ENCODE measurements at places on chromosomes 1 and 21.
A peak's percentile ranks its signal among the peaks of the same experiment; 100 is the strongest.

GRCh38 chr1:204931768-204932572 is 61.3 kb downstream of the NFASC start:
- DNase-seq: no peak

- no peak for DNase-seq
These were observed 132.7 kb upstream of the SERTAD4 start for GRCh38 chr1:210099921-210100320.

- DNase-seq: no peak
These were observed 51.8 kb upstream of the SYT14 start for GRCh38 chr1:209886219-209886536.

GRCh38 chr1:226641671-226642231 is 93.2 kb downstream of the STUM start:
- DNase-seq: no peak

DNA sequence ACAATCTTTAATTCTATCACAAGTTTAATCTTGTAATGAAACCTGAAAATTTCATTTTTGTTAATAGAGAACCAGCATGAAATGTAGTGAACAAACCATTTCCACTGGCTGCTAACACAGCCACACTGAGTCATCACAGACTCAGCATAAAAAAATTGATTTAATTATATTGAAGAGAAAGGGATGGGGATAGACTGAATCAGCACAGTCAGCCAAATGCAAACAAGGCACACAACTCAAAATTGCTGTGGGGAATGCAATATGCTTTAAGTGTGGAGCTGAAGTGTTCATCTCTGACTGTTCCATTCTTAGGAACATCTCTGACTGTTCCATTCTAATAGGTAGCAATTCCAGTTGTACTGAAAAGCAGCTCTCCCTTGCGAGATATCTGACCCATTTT is 299.8 kb downstream of the MRPL39 start:
- no peak for DNase-seq

DNA sequence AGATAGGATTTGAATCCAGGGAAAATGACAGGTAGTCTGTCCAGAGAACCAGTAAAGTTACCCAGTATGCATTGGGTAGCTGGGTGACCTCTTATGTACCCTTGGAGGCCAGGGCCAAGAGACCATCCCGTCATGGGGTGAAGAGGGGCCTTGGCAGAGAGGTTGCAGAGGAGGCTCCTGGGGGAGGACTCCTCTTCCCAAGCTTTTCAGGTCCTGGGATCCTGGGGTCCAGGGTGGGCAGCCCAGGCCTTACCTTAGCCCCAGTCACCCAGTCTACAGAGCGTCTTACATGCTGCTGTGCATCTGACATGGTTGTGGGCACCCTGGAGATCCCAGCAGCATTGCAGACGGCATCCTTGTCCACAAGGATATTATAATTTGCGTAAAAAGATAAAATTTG is 14.0 kb downstream of the PMF1 start:
- DNase-seq: no peak

DNA sequence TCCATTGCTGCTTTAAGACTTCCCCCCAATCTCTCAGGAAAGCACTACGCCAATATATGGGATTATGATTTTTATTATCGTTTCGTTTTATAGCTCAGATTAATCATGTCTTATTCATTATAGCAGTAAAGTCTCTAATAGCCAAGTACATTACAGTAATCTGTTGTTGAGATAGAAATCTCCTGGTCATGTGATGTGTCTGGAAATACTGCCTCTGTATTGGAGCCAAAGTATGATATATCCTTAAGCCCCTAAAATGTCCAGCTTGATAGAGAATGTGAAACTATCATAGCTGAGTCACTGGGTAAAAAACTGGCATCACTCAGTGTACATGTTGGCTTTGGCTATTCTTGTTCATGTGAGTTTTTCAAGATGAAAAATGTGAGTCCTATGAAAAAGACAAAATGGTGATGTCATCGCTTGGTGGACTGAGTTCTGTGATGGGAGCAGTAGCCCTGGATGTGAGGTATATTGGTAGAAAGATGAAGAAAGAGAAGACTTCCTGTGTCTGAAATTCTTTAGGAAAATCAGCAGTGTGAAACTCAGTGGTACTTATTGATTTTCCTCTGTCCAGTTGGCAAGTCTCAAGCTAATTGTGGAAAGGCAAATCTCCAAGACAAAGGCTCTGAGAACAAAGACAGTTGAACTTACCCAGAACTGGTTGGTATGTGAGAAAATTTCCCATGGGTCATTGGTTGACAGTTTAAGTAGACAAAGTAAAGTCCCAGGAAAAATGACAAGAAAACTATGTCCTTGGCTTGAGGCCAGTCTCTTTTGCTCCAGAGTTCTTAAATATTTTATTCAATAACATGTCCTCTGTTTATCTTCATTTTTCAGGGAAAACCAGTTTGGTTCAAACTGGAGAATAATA is 76.2 kb downstream of the BRINP2 start:
- no peak for DNase-seq

DNA sequence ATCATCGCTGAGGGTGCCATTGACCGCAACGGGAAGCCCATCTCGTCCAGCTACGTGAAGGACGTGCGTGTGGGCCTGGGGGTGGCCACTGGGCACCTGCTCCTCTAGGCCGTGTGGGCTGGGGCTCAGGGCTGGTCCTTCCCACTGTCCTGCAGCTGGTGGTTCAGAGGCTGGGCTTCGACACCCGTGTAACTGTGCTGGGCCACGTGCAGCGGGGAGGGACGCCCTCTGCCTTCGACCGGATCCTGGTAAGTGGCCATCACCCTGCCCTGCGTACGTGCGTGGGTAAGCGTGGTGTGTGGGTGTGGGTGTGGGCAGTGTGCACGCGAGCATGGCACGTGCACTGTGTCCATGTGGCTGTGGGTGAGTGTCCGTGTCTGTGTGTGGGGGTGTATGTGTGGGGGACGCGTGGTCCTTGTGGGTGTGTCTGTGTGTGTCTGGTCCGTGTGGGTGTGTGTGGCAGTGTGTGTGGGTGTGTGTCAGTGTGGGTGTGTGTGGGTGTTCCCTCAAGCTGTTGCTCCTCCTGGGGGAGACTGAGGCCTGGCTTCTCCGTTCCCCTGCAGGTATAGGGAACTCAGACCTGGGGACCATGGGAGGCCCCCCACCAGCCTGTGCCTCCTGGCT is 16.5 kb downstream of the PFKL start:
- DNase-seq: no peak

DNA sequence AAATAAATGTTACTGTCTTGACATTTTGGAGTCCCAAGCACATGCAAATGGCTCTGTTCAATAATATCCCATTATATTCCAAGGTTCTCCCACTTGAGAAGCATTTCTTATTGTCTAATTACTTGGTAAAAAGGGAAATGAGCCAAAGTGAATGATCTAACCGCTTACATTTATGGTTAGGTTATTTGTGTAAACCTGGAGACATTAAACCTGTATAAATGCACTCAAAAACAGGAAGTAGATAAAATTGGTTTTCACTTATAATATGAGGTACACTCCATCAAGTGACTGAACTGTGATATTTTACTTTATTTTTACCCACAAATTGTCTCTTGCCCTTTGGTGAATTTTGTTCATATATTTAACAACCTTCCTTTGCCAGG is 26.8 kb downstream of the KIF1B start:
- no peak for DNase-seq

- DNase-seq: no peak
These were observed 642 bp downstream of the MLLT11 start for GRCh38 chr1:151060657-151061421.

DNA sequence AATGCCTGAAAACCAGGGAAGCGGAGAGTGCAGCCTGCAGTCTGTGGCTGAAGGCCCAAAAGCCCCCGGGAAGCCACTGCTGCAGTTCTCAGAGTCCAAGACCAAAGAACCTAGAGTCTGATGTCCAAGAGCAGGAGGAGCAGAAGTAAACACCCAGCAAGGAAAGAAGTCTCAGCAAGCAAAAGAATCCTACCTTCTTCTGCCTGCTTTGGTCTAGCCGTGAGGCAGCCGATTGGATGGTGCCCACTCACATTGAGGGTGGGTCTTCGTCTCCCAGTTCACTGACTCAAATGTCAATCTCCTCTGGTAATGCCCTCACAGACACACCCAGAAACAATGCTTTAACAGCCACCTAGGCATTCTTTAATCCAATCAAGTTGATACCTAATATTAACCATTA is 217.5 kb downstream of the PLA2G4A start:
- DNase-seq: no peak

DNA sequence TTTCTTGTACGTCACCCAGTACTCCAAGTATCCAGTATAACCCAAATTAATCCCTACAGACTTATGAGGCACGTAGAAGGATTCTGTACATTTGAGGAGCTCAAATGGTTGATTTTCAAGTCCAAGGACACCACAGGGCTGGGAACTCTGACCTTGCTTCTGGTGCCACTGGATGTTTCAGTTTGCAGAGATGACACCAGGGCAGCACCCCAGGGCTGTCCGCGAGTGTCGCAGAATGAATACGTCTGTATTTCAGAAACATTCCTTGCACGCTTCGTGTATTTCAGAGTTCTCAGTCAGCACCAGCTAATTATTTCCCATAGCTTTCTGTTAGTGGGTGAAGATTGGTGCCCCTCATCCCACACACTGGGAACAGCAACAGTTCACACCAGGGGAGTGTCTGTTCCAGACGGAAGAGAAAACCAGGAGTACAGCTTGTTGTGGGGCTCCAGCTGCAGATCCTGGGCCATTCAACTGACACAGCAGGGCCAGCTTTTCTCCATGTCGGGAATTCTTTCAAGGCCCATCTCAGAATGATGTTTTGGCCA is 159.2 kb downstream of the RHOU start:
- no peak for DNase-seq

- DNase-seq: peak; percentile 56
These were observed 36.4 kb downstream of the RXRG start for GRCh38 chr1:165408518-165408917.

GRCh38 chr1:119331915-119332314 is 36.7 kb upstream of the HAO2 start:
- no peak for DNase-seq

- no peak for DNase-seq
These were observed 378.9 kb downstream of the KCNH1 start for GRCh38 chr1:210754878-210755665.

GRCh38 chr1:154584267-154584994 is 16.9 kb downstream of the CHRNB2 start:
- DNase-seq: no peak

DNA sequence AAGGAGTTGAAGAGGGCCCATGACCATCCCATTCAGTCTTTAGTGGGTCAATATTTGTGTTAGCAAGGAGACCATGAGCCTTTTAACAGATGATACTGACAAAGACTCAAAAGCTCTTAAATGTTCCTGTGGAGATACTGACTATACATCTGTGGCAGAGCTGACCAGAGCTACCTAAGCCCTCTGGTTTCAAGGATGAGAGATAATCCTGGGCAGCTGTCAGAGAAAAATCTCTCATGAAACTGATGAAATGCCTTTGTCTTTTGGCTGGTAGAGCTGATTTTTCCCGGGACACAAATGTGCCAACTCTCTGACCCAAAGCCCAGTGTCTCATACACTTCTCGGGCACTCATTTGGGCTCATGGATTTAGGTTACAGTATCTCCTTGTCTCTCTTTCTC is 100.9 kb downstream of the XCL2 start:
- DNase-seq: no peak

DNA sequence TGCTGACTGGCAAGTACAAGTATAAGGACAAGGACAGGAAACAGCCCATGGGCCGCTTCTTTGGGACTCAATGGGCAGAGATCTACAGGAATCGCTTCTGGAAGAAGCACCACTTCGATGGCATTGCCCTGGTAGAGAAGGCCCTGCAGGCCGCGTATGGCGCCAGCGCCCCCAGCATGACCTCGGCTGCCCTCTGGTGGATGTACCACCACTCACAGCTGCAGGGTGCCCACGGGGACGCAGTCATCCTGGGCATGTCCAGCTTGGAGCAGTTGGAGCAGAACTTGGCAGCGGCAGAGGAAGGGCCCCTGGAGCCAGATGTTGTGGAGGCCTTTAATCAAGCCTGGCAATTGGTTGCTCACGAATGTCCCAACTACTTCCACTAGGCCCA is 32.0 kb downstream of the SLC16A1 start:
- no peak for DNase-seq

GRCh38 chr1:52880206-52880605 is 37.6 kb downstream of the ZYG11A start:
- no peak for DNase-seq

GRCh38 chr21:46118316-46119143 is 20.6 kb downstream of the COL6A2 start:
- no peak for DNase-seq

DNA sequence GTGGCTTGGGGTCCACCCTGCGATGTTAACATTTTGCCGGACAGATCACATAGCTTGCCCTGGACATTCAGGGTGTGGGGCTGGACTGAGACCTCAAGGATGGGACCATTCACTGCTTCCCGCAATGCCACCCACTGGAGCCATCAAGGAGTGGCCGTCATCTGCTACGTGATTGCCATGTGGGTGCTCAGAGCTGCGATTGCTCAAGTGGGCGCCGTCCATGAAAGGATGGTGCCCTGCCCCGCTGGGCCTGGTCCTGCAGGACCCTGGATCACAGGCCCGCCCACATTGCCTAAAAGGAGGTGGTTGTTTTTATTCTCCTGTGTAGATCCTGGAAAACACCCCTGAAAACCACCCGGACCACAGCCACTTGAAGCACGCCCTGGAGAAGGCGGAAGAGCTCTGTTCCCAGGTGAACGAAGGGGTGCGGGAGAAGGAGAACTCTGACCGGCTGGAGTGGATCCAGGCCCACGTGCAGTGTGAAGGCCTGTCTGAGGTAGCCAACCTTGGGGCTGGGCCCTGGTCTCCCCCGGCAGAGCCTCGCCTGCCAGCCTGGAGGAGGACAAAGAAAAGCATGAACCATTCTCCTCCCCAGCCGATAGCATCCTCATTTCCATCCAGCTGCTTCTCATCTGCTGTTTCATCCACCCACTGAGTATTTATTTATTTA is 40.4 kb downstream of the ATP5PO start:
- no peak for DNase-seq

DNA sequence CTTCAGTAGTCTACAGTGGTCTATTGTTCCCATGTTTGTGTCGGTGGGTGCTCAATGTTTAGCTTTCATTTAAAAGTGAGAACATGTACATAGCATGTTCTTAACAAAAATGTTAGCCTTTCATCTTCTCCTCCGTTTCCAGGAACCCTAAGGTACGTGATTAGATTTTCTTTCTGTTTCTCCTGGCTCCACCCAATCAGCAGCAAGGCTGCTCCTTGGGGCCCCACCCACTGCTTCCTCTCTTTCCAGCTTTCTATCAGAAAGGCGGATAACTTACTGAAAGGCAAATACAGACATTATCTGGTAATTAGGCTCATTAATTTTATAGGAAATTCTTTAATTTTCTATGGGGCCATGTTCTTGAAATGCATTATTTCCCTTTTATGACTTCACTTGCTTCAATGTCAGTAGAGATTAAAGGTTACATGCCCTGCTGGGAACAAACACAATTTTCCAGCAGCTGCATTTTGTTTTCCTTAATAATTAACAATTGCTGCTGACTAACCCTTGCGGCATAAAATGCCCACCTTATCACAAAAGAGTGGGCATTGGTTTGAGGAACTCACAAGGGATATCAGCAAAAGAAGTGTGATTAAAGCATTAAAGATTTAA is 324.9 kb upstream of the SNX7 start:
- DNase-seq: no peak

GRCh38 chr21:43354026-43354420 is 72.9 kb downstream of the SIK1 start:
- DNase-seq: no peak

All from RKO (cell line).